ENCODE measurements at places on chromosomes 1 and 21.

- no peak for DNase-seq
Observed at GRCh38 chr1:4044967-4045366, 144.9 kb upstream of the C1orf174 start.

GRCh38 chr1:179047636-179047997 is 21.9 kb downstream of the FAM20B start:
- no peak for DNase-seq

GRCh38 chr21:36260030-36260787 is 59.8 kb upstream of the MORC3 start:
- DNase-seq: no peak

GRCh38 chr1:73401666-73402065 is 796.3 kb downstream of the LRRIQ3 start:
- DNase-seq: no peak

GRCh38 chr1:21577933-21578332 is 68.7 kb downstream of the ALPL start:
- no peak for DNase-seq
